Activated CD4-positive, alpha-beta T cell treated with anti-CD3 and anti-CD28 coated beads, Interleukin-2, amount 50 U/mL, for 16 hours (primary cell): ENCODE measurements at places on chromosomes 6 and 20.

DNA sequence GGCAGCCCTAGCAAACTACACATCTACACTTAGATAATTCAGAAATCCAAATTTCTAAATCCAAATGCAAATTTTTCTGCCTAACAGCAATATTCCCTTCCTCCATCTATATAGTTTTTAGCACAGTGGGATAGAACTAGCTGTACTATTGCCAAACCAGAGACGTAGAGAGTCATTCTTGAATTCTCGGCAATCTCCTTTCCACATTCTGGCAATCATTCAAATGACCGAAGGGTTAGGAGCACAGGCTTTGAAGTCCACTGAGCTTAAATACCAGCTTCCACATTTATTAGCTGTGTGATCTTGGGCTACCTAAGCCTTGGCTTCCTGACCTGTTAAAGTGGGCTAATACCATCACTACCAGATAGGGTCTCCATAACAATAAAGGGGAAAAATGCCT is 3.1 kb upstream of the RPS12 start:
- DNase-seq = no peak

DNA sequence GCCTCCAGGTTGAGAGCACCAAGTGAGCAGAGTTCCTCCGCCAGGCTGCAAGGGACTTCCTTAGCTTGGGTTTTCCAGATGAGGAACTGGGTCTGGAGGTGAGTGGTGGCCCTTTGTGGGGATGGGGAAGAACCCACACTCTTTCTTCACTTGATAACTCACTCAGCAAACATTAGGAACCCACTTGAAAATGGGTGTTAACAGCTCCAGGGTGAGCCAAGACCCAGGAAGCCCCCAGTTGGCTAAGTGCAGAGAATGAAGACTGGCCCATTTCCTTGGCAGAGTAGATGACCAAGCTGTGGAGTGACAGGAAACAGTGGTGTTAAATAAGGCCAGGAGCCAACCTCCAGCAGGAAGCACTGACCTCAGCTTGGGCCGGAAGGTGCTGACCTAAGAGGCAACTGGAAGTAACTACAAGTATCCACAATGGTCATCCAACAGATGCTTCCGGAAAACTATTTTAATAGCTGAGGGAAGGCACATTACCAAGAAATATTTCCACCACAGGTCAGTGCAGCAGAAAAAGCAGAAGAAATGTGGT is 22.7 kb downstream of the MRPL14 start:
- no peak for DNase-seq

GRCh38 chr6:90403489-90404381 is 107.1 kb upstream of the BACH2 start:
- DNase-seq = no peak

DNA sequence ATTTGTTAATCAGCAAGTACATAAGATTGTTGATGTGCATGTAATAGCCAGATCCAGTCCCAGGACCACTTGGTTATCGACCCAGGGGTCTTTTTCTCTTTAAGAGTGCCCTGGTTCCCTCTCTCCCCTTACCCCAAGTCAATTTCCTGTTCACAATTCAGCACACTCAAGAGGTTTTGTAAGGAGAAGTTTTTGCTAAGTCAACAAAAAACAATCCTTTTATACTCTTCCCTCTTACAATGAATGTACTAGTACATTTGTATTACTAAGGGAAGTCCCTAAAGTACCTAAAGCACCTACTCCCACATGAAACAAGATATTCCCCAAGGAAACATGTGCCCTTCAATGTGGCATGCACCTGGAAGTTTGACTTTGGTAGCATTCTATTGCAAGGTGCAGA is 1.6 kb upstream of the NT5DC1 start:
- no peak for DNase-seq

DNA sequence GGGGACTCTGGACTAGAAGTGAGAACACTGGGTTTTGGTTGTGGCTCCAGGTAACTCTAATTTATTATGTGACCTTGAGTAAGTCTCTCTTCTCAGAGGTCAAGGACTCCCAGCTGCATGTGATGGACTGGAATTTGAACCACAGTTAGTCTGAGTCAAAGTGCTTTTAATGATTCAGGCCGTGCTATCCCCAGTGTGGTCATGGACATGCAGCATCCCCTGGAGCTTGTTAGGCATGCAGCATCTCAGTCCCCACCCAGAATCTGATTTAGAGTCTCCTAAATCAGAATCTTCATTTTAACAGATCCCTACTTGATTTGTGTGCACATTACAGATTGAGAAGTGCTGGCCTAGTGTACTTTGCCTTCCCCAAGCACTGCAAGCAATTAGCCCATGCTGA is 74.2 kb downstream of the TOX2 start:
- no peak for DNase-seq

- no peak for DNase-seq
Measured at GRCh38 chr20:9615766-9616454, 101.5 kb downstream of the LAMP5 start.

- DNase-seq = no peak
Measured at GRCh38 chr6:138188278-138188941, 26.7 kb downstream of the ARFGEF3 start.

GRCh38 chr6:6916598-6916997 is 191.2 kb upstream of the RREB1 start:
- DNase-seq = no peak

DNA sequence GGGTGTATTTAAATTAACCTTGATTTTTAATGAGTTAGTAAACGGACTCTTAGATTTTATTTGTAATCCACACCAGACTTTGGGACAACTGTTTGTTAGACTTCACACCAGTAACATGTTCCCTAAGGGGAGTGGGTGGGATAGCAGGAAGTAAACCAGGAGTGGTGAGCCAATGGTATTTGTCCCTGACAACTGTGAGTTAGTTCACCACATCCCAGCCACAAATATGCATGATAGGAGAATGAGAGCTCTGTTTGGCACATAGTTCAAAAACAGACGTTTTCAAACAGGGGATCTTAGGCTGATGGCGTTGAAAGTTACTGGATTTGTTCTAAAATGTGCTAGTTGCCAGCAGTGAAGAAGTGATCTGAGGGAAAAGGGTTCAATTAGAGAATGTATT is 18.7 kb upstream of the COL10A1 start:
- no peak for DNase-seq

DNA sequence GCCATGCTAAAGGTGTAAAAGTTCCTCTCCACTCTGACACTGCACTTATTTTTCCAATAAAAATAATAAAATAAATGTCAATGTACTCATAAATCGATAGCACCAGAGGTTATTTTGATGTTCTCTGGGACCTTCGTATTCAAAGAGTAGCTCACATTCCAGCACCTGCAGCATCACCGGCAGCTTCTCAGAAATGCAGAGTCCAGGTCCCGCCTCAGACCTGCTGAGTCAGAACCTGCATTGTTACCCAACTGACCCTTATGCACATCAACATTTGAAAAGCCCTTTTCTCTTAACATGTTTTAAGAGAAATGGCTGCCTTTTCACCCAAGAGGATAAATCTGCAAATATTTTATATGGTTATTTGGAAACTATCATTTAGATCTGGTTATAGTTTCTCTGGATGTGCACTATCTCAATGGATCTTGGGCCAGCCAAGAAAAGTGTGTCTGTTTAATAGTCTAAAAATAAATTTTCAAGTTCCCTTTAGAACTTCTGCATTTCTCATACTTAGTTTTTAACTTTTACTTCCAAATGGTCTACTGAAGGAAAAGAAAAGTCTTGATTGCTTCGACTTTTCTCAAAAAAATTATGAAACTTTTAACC is 216.2 kb upstream of the PRDM1 start:
- no peak for DNase-seq

DNA sequence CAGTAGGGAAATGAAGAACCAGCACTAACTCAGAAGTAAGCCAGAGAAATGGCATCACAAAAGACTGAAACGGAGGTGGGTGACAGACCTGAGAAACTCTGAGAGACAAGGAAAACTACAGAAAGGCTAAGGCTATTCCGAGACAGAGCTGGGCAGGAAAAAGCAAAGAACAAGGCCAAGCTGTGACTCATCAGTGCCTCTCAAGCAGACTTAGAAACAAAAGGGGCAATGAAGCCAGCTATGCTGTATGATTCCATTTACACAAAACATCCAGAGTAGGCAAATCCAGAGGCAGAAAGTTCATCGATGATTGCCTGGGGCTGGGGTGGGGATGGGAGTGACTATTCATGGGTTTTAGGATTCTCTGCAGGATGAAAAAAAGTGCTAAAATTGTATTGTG is 50.0 kb downstream of the SLC23A2 start:
- DNase-seq = no peak

DNA sequence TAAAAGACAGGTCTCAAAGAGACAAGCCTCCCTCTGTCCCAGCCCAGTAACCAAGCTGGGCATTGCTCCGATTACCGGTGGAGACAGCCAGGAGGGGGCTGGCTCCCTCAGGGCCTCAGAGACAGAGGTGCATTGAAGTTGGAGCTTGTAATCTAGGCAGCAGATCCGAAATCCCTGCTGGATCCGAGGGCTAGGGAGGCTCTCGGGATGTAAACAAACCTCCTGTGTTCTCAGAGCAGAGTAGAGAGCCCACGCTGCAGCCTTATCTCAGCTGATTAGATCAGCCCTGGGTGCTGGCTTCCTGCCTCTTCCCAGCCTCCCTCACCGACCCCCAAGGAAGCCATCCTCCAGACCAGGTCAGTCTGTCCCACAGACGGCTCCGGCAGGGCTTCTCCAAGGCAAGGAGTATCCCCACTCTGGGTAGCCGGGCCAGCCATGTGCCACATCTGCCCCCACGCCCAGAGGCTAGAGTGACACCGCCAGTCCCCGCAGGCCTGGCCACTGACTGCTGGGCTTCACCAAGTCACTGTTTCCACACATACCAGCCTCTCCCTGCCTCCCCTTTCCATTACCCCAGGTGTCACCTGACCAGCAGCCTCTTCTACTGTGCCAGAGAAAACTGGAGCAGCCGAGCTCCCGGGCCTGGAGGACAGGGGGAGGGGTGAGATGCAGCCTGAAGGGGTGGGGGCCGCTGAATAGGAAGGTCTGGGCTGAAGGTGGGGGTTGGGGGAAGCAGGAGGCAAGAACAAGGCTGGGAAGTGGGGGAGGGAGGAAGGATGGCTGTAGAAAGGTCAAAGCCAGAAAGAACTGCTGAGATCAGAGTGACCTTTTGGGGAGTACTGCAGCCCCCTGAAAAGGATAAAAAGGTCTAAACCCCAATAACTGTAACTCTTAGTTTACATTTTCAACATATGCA is 6.0 kb downstream of the SDC4 start:
- DNase-seq = no peak

GRCh38 chr6:81609736-81610135 is 142.7 kb downstream of the TENT5A start:
- DNase-seq = no peak

DNA sequence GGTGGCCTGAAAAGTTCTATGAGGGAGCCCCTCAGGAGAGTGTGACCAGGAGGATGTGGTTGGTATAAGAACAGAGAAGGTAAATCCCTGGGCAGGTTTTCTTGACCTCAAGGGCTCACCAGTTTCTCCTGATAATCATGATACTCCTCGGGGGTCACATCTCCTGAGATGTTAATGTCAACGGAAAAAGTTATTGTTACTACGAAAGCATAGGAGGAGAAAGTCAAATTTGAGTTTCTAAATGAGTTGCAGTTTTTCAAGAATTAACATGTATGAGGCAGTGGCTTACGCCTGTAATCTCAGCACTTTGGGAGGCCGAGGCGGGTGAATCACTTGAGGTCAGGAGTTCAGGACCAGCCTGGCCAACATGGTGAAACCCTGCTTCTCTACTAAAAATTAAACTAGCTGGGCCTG is 23.4 kb downstream of the MGME1 start:
- peak; percentile 79 for DNase-seq

- no peak for DNase-seq
Measured at GRCh38 chr6:139643986-139644385, 269.5 kb upstream of the CITED2 start.
